Occipital lobe (tissue), 3 donors: ENCODE measurements at places on chromosomes 11 and 22. TPM values are rescaled to one million over a fixed set of nuclear protein-coding genes. Genes with fewer than 3 reads are reported as not detected.

The DESI1 gene
- total RNA-seq: 18.1 TPM

GRCh38 chr11:46380340-46381047 lies 975 bp upstream of the MDK start:
- DNase-seq: no peak

GRCh38 chr22:44537015-44537414 lies 39.0 kb upstream of the RTL6 start:
- DNase-seq: no peak

DNA sequence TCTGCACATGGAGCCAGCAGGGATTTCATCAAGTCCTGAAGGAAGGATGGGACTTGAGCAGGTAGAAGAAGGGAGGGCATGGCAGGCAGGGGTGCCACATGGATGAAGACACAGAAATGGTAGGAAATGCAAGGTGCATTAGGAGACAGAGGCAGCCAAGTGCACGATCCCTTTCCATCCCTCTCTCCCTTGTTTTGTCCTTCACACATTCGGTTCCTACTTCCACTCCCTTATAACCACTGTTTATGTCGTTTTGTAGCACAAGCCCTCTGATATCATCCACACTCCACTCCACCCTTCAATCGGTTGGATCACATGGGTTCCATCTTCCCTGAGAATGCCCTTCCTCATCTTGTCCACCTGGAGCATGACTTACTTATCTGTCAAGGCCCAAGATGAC lies 35.2 kb downstream of the IFT27 start:
- no peak for DNase-seq

The APOC3 gene
- not detected for total RNA-seq
